ENCODE measurements at places on chromosomes 6 and 20. TPM values are rescaled to one million over a fixed set of nuclear protein-coding genes. Genes with fewer than 3 reads are reported as not detected.

ARMH2 gene
- 2.4 TPM for total RNA-seq

LRRN4 gene
- total RNA-seq = not detected

MAS1 gene
- total RNA-seq = not detected

SYNDIG1 gene
- not detected for total RNA-seq

PROKR2 gene
- total RNA-seq = not detected

SLC13A3 gene
- total RNA-seq = not detected

CITED2 gene
- 59.1 TPM for total RNA-seq

SPEF1 gene
- not detected for total RNA-seq

PRDM1 gene
- total RNA-seq = 26.0 TPM

TCF21 gene
- total RNA-seq = not detected

ACSS1 gene
- total RNA-seq = 55.3 TPM

SLA2 gene
- 65.7 TPM for total RNA-seq

PGC gene
- total RNA-seq = not detected

SLC35D3 gene
- total RNA-seq = not detected

C20orf202 gene
- not detected for total RNA-seq

HLA-DQA2 gene
- total RNA-seq = not detected

DDO gene
- not detected for total RNA-seq

ENPP4 gene
- total RNA-seq = 5.1 TPM

FOXS1 gene
- not detected for total RNA-seq

CLVS2 gene
- total RNA-seq = not detected

GJE1 gene
- not detected for total RNA-seq

LY6G5C gene
- total RNA-seq = 1.8 TPM

KIAA1755 gene
- not detected for total RNA-seq

MCM8 gene
- total RNA-seq = 23.7 TPM

MRPS26 gene
- total RNA-seq = 29.7 TPM

ITPA gene
- 52.1 TPM for total RNA-seq

SASH1 gene
- total RNA-seq = 0.51 TPM

CCDC170 gene
- not detected for total RNA-seq

SGK2 gene
- 0.28 TPM for total RNA-seq

FAXC gene
- total RNA-seq = not detected

TPBG gene
- not detected for total RNA-seq

RRAGD gene
- total RNA-seq = 10.8 TPM

ZNF391 gene
- 2.2 TPM for total RNA-seq

HEBP2 gene
- total RNA-seq = 51.3 TPM

All from activated naive CD4-positive, alpha-beta T cell treated with anti-CD3 and anti-CD28 coated beads, Interleukin-2, amount 10 ng/mL, durations not matched to agents 5 hours and 36 hours (primary cell).